ENCODE measurements at places on chromosomes 6 and 20.

DNA sequence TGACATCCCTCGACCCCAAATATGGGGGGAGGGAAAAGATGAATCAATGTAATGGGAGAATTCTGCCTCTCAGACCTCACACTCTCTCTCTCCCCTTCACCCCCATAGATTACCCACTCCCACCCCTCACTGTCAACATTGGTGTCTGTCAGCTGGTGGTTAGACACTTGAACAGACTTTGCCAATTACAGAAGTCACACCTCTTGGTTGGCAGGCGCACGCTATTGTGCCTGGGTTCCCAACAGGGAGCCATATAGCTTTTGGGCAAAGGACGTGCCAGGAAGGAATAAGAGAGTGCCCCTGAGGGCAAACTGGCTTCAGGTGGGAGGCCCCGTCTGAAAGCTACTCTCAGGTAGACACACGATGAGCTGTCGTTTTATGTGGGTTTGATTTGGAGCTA, 54.1 kb upstream of the FYN start:
- DNase-seq: no peak

- DNase-seq: no peak
Observed at GRCh38 chr6:155936127-155936526, 480.5 kb upstream of the NOX3 start.

GRCh38 chr6:137399881-137400443, 94.2 kb downstream of the OLIG3 start:
- no peak for DNase-seq

DNA sequence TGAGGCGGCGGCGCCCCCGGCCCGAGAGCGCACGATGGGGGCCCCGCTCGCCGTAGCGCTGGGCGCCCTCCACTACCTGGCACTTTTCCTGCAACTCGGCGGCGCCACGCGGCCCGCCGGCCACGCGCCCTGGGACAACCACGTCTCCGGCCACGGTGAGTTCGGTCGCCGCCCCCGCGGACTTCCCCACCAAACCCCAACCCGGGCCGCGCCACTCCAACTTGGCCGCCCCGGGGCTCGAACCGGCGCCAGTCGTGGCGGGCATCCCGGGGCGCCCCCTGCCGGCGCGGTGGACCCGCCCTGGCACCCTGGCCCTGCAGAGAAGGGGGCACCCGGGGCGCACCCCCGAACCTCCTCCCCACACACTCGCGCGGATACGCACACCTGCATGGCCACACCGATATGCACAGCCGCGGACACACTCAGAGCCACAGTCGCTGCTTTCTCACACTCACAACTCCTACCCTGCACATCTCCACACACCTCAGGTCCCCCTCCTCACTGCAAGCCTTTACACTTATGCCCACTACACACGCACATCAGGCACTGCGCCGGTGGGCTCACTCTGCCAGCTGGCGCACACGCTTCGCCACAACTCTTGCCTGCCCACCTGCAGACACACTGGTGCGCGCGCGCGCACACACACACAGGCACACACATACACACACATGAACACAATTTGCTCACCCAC, 535 bp downstream of the VSTM2L start:
- no peak for DNase-seq

DNA sequence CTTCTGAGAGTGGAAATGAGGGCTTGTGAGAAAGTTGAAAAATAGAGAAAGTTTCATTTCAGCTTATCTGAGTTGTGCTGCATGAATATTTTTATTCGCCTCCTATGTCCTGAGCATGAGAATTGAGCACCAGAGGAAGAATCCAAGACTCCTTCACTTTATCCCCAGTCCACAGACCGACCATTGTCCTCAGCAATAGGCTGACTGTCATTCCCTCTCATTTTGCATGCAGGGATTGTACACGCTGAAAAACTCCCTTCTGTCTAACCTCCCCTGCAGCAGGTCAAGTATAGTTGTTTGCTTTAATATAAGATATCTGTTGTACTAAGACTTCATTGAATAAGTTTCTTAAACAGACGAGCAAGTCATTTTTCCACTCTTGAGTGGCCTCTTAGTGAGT, 437.6 kb downstream of the PRKN start:
- no peak for DNase-seq
